ENCODE measurements at places on chromosomes 4 and X.

DNA sequence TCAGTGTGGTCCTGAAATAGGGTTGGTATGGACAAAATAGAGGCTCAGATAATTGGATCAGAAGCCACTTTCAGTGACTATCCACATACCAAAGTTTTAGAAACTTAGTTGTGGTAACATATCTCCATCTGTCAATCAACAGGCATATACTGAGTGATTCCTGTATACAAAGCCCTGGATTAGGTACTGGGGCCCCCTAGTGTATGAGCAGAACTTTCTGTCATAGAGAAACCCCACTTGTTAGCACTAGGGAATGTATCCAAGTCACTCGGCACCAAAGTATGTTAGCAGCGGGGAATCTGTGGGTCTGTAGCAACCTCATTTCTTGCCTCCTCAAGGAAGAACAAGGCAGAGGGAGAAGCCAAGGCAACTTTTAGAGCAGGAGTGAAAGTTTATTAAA is 50.7 kb downstream of the MAP7D3 start:
- no peak for DNase-seq

GRCh38 chr4:138034871-138035270 is 207.3 kb downstream of the SLC7A11 start:
- DNase-seq, result no peak

GRCh38 chrX:7574325-7574724 is 268.6 kb upstream of the VCX start:
- no peak for DNase-seq

DNA sequence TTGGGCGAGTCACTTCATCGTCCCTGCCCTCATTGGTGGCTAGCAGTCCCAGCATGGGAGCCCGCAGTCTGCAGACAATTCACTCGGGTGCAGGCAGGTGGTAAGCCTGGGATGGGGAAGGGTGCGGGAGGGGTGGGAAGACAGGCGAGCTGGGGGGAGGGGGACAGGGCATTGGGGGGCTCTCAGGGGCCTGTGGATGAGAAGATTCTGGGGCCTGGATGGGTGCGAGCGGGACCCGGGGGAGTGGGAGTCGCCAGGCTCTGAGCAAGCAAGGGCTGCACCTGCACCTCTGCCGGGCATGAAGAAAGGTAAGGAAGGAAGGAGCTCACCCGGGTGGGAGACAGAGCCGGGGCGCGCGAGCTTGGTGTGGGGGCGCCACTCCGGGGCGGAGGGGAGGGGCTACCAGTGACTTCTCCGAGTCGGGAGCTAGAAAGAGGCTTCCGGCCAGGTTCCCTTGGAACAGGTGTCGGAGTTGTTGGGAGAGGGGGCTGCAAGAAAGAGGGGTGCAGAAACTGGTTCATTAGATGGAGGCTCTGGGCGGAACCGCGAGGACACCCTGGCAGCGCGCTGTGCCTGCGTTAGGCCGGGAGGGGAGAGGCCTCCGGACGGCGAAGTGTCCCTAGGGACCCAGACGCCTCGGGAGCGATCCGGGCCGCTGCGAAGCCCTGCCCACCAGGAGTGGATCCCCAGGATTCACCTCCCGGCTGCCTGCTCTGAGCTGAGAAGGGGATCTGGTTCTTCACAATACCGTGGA is 103.4 kb upstream of the PDLIM3 start:
- DNase-seq, result no peak

DNA sequence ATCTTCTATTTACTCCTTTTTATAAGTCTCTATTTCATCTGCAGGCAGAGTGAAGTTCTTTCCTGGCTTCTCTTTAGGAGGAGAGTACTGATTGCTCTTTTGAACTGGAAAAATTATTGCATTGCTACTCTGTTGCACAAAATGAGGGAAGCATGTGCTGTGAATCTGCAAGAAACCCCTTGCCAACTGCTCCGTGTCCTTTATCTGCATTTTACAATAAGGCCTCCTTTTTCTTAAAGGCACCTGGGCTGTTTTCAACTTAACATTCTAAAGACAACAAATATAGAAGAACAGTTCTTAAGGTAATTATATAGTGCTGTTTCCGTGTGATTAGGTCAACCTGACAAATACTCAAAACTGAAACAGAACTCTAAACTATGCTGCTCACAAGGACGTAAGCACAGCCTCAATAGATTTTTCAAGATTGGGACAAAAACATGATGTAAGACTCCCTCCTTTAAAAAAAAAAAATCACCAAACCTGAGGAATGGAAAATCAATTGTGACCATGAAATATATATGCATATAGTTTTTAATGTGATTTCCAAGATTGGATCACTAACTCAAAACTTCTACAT is 716.6 kb upstream of the INTU start:
- DNase-seq, result no peak

DNA sequence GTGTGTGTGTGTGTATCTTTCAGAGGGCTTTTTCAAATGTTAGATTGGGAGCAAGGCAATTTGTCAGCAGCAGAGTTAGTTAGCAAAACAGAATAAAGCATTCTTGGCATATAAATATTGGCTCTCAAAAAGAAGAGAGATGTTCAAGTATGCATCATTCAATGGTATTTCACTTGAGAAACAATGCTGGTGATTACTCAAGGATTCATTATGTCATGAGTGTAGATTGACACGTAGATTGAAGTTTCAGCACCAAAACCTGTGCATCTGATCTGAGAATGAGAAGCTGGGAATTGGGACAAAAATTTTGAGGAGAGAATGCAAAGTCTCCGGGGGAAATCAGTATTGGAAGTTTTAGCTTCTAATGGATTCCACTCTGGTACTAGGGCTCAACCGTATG is 241.4 kb downstream of the FRMPD4 start:
- DNase-seq, result no peak

DNA sequence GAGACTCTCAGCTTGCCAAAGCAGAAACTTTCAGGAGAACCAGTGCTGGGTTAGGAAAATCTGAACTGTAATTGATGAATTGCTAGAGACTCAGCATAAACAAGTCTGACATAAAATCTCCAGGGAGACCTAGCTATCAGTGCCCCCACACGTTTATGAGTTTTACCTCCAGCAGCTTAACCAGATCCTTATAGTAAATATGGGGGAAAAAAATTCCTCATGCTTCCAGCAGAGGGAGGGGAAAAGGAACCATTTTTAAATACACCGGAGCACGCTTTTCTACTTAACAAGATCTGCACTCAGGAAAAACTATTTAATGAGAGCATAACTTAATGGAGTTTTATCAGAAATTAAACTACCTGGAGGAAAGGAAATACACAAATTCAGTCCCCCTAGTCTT is 1040.7 kb upstream of the INTU start:
- no peak for DNase-seq

- no peak for DNase-seq
These were observed 96.1 kb downstream of the PHKA2 start for GRCh38 chrX:18887825-18888212.

- DNase-seq, result no peak
These were observed 111.8 kb upstream of the H2AZ1 start for GRCh38 chr4:100061835-100062234.

GRCh38 chr4:38365748-38366310 is 298.2 kb upstream of the KLF3 start:
- DNase-seq, result no peak

DNA sequence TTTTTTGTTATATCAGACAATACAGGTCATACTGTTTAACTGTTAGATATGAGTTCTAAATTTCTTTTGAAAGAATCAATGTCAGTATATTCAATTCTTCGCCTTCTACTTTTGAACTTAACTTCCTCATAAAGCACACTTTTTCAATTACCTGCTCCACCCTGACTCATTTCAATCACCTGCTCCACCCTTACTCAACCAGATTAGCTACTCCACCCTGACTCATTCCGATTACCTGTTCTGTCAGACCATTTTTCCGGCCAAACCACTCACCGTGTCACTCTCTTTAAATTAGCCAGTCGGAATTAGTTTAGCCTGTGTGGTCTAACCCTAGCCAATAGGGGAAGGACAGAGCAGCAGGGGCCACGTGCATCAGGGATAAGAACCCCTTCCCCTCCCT is 751.8 kb upstream of the POU3F4 start:
- no peak for DNase-seq

GRCh38 chrX:135340831-135341230 is 31.6 kb downstream of the ETDC start:
- DNase-seq, result no peak

DNA sequence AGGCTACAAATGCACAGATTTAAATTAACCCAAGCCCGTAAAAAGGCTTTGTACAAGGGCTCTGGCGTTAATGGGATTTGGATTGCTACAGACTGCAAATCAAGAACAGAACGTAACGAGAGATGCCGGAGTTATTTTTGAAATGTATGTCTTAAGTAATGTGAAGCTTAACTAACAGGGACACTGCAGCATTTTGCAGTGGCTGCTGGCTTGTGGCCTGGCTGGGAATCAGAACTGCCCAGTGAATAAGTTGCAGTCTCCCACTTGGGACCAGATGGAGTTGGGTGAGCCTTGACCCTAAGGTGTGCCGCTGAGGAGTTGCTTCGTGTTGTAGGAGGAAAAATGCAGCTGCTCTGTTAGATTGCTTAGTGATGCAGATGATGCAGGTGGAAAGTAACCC is 318.4 kb downstream of the DHX15 start:
- no peak for DNase-seq

DNA sequence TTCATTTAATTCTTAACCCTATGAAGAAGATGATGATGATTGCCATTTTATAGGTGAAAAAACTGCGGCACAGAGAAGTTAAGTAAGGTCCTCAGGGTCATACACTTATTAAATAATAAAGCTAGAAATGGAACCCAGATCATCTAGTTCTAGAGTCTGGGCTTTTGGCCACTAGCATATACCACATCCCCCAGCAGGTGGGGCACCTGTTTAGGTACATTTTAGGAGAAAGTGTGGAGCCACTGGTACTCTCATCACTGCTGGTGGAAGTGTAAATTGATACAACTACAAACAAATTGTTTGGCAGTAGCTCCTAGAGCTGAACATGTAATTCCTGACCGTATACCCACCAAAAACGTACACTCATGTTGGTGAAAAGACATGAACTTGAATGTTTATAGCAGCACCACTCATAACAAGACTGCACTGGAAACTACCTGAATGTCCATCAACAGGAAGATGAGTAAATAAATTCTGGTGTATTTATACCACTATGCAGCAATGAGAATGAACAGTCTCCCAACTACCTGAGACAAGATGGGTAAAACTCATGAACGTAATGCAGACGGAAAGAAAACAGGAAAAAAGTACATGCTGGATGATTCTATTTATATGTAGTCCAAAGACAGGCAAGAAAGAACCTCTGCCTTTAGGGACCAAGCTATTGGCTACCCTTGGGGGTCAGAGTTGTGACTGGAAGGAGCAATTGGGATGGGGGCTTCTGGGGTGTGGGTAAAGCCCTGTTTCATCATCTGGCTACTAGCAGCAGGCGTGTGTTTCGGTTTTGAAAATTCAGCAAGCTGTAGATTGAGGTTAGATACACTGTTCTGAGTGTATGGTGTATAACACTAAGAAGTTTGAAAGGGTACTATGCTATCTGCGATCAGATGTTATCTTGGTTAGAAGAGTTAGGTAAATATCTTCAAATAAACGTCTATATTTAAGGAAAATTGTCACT is 72.3 kb upstream of the ADGRG2 start:
- no peak for DNase-seq

GRCh38 chrX:154040307-154040756 is 20.6 kb upstream of the IRAK1 start:
- no peak for DNase-seq

DNA sequence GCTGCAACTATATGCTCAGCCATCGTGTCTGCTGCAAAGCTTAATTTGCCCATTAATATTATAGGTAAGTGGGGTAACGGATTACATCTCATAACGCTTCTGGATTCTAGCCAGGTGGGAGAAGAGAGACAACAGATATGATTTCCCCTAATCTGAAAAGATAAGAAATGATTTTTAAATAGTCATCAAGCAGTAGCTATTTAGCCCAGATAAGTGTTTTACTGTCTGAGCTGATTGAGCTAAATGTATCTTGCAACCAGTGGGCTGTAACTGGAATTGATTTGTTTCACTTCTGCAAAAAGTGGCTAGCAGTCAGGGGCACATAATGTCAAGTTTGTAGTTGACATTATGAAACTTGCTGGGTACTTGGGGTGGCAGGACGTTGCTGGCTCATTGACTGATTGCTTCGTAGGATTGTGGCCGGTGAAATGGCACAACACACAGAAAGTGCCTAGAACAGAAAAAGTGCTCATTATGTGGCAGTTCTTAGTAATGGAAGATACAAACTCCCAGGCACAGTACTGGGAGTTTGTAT is 18.5 kb downstream of the LAP3 start:
- DNase-seq, result no peak

DNA sequence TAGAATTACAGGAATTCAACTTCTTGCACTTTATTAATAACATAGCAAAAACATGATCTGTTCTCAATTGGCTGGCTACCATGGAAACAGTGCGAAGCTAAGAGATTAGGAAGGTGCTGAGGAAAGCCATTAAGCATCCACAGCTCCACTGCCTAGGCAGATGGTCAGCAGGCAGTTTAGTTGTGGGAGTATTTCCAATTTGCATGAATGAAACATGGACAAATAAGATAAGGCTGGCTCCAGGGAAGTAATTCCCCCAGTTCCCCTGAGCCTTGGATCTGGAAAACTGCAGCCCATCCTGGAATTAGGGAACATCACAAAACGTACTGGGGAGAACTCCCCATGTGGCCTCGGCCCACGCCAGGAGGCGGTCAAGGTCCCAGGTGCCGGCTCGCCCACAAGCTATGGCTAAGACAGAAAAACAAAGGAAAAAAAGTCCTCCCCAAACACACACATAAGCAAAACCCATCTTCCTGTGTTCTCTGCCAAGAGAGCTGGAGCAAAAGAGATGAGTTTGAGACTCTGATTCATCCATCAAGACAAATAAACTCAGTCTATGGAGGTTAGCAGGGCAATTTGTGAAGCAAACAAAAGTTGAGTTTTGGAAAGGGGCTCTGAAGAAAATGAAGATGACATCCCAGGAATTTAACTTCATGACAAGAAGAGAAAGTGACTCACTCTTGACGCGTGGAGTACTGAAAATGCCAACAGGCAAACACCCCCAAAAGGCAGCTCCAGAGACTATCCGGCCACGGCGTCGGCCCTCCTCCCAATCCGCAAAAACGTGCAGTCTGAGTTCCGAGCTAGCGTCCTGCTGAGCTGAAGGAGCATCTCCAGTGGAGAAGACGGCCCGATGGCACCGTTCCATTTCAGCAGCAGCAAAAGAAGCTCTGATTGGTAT is 45.1 kb downstream of the IGFBP7 start:
- no peak for DNase-seq

- no peak for DNase-seq
These were observed 227.8 kb upstream of the SPRY1 start for GRCh38 chr4:123168812-123169211.

DNA sequence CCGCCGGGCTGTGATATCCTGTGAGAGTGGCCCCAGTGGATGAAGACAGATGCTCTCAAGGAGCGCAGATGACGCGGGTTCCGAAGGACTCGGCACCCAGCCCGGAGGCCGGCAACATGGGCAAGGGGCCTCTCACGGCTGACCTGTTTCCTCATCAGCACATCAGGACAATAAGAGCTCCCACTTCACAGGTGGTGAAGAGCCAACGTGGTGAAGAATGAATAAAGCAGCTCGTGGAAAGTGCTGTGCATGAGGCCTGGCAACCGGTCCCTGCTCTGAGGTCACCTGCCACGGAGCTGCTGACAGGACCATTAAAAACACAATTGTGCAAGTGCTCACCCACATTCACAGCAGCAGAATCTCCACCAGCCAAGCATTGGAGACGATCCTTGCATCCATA is 22.9 kb downstream of the ABLIM2 start:
- no peak for DNase-seq

GRCh38 chrX:119512146-119512800 is 44.0 kb downstream of the SLC25A5 start:
- DNase-seq, result no peak
